ENCODE measurements at places on chromosomes 7 and 10.

- DNase-seq, result no peak
Observed at GRCh38 chr7:103658055-103659005, 212.3 kb upstream of the SLC26A5 start.

DNA sequence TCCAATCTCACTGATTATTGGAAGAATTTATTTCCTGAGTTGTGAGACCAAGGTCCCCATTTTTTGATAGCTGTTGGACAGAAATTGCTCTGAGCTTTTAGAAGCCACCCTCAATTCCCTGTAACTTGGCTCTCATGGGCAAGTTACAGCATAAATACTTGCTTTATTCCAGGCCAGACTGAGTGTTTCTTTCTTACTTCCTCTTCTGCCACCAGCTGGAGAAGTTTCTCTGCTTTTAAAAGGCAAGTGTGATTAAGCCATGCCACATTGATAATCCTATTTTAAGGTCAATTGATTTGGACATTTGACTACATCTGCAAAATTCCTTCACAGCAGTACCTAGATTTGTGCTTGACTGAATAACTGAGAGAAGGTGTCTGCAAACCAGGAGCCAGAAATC is 14.1 kb upstream of the TAS2R41 start:
- no peak for DNase-seq

GRCh38 chr7:127119517-127119916 is 133.2 kb downstream of the GRM8 start:
- DNase-seq, result no peak

DNA sequence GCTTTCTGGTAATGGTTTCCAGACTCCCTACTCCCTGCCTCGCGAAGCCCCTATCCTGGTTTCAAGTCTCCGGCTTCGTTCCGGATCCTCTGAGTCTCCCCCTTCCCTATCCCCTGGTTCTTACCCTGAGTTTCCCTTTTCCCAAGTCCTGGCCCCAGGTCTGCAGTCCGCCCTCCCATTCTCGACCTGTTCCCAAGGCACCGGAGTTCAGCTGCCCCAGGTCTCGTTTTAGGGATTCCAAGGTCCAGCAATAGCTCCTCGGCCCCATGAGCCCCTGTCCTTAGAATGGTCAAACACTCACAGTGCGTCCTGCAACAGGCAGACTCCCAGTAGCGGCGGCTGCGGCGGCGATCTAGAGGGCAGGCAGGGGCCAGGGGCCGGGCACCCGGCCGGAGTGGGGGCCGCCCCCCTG is 274 bp downstream of the PITX3 start:
- DNase-seq, result no peak

DNA sequence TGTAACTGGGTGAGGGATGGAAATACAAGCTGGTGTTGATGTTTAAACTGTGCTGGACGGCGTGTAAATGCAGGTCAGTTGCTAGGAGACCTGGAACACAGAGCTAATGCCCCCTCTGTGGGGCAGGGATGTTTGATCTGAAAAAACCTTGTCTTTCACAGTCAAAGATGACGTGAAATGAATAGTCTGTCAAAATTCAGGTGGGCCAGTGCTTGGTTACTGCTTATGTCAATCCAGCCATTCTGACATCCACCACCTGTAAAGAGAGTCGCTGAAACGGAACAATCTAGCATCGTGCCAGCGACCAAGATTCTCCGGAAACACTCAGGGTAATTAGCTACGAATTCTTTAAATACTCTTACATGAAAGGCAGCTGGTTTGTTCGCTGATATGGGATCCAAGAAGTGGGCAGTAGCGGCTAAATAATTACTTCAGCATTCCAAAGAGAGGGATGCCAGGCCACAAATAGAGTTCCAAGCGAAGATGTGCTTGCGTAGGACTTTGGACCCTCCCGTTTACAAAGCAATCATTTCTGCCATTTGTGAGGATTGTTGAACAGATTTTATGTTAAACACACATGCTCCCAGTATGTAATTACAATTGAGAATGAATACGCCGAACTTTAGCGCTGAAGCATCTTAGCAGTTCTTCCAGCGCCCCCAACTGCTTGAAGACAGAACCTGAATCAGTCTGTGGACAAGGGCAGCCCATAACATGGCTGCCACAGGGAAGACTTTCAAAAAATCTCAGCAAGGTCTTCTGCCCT is 7.3 kb upstream of the ASB4 start:
- peak; percentile 28 for DNase-seq

DNA sequence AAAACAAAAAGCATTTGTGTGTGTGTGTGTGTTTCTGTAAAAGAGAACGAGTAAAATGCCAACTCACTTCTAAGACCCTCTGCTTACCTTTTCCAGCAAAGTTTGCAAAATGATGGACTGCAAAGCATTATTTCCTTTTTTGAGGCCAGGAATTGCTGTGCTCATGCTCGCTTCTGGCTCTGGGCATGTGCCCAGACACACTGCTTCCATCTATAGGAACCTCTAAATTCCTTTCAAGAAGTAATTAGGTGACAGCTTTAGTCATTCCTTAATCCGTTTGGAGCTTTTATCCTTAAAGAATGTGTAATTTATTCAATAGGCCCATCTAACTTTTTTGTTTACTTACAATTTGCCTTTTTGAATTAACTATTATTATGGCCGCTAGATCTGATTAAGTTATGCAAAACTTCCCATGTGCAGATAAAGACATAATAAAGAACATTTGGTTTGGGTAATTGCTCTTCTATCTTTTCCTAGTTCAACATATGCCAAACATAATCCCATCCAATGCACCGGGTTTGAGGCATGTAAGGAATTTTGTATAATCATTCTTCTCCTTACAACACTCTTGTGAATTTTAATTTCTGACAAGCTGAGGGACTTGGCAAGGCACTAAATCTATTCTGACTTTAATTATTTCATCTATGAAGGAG is 34.7 kb downstream of the A1CF start:
- no peak for DNase-seq

GRCh38 chr10:78575400-78575799 is 493.4 kb upstream of the ZMIZ1 start:
- DNase-seq, result no peak

DNA sequence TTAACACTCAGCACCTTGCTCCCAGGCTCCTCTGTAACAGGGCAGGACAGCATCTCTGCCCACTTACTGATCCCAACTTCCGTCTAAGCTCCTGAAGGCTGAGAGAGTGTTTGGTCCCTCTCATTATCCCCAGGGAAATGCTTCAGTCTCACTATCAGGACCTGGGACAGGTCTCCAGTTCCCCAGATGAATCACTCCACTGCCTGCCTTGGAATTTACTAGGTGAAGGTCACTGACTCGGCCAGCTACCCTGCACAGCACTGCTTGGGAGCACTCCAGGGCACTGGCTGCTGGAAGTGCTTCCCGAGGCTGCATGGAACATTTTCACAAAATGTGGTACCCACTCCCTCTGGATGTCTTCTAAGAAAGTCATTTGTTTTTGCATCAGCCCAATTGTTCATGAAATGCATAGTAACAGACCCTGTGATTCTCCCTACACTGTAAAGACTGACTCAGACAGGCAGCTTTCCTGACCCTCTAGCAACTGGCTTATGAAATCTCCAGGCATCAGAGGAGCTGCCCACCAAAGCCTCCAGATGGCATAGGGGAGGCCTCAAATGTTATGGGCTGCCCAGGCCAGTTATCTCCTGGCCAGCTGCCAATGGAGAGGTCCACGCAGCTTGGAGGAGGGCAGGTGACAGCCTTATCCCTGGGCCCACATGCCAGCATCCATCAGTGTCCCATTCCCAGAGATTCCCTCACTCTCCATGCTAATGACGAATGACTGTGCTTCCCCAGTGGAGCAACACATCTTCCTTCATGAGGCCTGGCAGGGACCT is 89.1 kb downstream of the GFRA1 start:
- DNase-seq, result no peak

GRCh38 chr7:123305840-123306375 is 106.1 kb upstream of the SLC13A1 start:
- no peak for DNase-seq

DNA sequence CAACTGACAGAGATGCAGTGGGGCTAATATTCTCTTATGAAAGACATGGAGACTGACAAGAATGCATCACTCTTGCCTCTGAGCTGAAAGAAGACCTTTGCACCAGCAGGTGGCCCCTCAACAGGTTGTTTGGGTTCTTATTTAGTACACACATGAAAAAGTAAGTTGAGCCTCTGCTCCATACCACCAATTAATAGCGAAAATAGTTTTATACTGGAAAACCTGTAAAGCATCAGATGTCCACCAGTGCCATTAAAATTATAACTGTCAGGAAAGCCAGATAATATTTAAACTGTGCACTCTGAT is 26.3 kb upstream of the FAM13C start:
- DNase-seq, result no peak

GRCh38 chr7:128303643-128304042 is 40.1 kb downstream of the RBM28 start:
- DNase-seq, result no peak
